ENCODE measurements at places on chromosomes 3 and 15.

- DNase-seq = no peak
Measured at GRCh38 chr3:74119221-74119620, 494.5 kb upstream of the PDZRN3 start.

DNA sequence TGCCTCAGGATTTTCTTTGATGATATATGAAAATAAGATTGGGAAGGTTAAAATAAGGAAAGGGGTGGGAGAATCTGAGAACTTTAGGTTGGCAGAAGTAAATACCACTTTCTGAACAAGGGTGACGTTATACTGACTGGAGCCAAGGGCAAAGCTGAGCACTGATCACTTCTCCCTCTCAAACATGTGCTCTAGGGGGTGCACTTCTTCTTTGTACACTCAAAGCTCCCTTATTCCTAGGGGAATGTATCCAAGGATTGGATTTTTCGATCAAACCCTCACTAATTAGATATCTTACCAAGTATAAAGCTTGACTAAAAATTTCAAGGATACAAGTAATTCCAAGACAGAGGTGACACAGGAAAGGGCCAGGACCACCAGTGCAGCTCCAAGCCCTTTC, 243.9 kb upstream of the UMPS start:
- no peak for DNase-seq

DNA sequence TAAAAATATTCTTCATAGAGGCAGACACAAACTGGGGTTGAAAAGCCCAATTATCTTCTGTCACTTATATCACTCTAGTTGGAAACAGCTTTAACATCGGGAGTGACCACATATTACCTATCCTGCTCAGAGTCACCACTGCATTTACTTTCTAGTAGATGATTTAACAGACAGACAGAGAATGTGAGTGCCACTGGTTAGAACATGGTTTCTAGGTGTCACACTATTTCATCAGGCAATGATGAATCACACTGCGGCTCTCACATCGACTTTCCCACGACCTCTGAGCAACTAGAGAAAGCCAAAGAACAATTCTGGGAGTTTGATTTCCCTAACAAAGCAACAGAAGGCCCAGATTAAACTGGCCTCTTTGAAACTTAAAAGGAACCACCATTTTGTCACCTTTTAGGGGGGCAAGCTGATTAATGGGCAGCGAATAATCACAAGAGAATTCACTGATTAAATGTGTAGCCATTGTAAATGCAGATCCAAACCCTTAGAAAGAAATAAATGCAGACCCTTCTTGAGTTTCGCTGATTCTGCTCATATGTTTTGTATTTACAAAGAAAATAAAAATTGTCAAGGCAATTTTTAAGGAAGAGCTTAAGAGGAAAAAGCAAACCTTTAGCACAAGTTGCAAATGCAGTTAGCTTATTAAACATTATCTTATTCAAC, 112.6 kb upstream of the KBTBD8 start:
- DNase-seq = no peak

GRCh38 chr15:75483961-75484360, 32.5 kb upstream of the SIN3A start:
- DNase-seq = no peak

GRCh38 chr15:92663250-92663951, 7.8 kb upstream of the FAM174B start:
- DNase-seq = no peak

- peak; percentile 13 for DNase-seq
Measured at GRCh38 chr3:68088216-68088615, 433.8 kb upstream of the SUCLG2 start.

- no peak for DNase-seq
Measured at GRCh38 chr3:118412503-118412902, 622.1 kb downstream of the IGSF11 start.

GRCh38 chr3:195270817-195271409, at the start of gene XXYLT1:
TSS of gene XXYLT1 (minus strand) at chr3:195271159. CDS start at chr3:195271058, 101 bp downstream.
- DNase-seq = peak; percentile 76

GRCh38 chr3:31117854-31118253, 223.4 kb upstream of the GADL1 start:
- no peak for DNase-seq

DNA sequence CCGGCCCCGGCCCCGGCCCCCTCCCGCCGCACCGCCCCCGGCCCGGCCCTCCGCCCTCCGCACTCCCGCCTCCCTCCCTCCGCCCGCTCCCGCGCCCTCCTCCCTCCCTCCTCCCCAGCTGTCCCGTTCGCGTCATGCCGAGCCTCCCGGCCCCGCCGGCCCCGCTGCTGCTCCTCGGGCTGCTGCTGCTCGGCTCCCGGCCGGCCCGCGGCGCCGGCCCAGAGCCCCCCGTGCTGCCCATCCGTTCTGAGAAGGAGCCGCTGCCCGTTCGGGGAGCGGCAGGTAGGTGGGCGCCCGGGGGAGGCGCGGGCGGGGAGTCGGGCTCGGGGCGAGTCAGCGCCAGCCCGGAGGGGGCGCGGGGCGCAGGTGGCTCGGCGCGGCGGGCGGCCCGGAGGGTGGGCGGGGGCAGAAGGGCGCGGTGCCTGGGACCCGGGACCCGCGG, 352 bp downstream of the CHRD start:
- DNase-seq = no peak

DNA sequence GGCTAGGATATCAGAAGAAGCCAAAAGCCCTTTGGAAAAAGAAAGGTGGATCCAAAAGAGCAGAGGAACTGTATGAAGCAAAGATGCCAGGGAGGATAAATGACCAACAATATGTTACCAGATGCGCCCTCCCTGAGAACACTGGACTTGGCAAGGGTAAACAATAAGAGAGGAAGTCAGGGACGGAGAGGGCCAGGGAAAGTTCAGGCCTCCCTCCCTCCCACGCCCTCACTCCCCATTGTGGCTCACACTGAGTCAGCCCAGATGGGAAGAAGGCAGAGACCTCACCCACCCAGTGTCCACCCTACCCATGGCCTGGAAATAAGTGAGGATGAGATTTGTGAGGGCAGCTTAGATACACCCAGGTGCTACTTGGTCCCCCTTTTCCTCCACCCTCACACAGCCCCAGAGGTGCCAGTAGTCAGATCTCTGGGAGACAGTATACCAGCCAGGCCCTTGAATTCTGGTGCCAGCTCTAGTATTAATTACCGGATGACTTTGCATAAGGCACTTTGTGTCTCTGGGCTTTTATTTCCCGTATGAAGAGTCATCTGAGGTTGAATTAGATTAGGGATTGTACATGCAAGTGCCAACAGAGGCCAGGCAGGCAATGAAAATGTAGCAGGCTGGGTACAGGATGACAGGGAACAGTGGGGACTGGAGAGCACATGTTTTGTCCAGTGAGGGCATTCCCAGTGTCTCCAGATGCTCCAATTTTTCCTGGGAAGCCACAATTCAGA, 35.1 kb upstream of the FRMD4B start:
- no peak for DNase-seq

- no peak for DNase-seq
Measured at GRCh38 chr3:150390087-150390486, 18.0 kb upstream of the TSC22D2 start.

DNA sequence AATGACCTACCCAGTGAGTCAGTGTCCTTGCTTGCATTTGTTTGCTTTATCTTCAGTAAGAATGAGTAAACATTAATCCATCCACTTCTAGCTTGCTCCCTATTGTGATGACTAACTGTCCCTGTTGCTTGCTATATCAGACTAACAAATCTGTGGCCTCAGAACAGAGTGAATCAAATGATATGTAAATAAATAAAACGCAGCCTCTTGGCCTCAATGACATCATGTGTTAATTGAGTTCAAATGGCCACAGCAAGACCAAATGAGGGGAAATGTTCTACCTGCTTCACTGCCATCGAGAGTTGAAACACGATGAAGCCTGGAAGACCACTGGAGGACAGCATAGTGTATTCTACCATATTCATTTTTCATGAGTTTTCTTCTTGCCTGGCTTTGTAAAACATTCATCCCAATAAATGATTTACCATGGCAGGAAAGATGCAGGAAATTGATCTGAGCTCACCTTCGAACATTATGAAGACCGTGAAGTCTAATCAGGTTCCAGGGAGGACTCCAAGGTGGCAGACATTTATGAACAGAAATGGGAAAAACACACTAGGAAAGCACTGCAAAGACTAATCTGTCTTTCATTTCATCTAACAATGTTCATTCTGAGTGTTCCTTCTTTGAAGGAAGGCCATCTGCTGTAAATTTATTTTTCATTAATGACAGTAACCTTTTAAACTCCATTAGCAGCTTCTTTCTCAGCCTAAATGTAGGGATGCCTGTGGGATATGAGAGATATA, 1144.5 kb downstream of the TUSC7 start:
- DNase-seq = no peak

GRCh38 chr3:97670952-97671351, 93.6 kb upstream of the ARL6 start:
- DNase-seq = no peak
